ENCODE measurements at places on chromosomes 16 and 17.

GRCh38 chr17:82031303-82031884, at the start of gene RAC3:
Gene RAC3, plus strand, starts transcription at chr17:82031678. Its CDS starts 84 bp downstream, at chr17:82031762.
- peak; percentile 72 for DNase-seq

GRCh38 chr16:66199189-66199588, 167.3 kb upstream of the CDH5 start:
- no peak for DNase-seq

DNA sequence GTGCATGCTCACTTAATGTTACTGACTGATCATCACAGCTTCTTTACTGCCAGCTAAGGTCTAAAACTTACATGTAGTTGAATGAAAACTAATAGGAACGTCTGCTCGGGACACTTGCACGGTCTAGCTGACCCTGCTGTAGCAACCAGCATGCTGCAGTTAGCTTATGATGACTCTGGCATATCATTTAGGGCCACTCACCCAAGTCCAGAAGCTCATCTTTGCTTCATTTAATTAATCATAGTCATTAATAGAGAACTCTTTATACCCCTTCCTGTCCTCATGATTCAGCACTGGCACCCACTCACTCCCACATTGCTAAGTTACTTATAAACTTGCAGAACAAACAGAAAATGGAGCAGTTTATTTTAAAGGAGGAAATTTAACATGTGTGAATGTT, 136.3 kb downstream of the NLK start:
- no peak for DNase-seq

- no peak for DNase-seq
Measured at GRCh38 chr16:48596326-48596725, 13.7 kb downstream of the N4BP1 start.

DNA sequence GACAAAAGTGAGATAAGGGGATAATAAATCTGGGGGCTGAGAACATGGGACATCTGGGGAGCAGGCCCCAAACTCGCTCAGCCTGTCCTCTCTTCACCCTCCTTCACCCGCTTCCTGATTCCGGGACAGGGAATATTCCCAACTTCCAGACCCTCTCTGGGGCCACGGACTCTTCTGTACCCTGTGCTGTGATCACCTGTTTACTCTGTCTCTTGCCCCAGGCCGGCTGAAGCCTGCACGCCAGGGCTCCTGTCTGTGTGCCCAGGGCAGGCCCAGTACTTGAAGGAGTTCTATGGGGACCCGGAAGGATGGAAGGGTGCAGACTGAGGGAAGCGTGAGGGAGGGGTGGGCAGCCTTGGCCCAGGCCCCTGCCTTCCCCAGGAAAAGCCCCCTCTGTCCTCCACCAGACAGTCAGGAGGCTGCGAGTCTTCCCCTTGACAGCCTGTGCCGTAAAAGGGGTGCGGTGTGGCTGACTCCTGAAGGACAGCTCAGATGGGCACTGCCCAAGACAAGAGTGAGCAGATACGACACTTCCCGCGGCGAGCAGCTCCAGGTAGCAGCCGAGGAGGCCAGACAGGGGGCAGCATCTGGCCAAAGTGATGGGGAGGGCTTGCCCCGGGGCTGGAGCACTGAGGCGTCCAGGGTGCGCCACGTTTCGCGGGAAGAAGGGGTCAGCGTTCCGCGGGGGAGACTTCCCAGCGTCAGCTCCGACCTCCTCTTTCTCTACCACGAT, 1.0 kb upstream of the CCNF start:
- DNase-seq: peak; percentile 74

DNA sequence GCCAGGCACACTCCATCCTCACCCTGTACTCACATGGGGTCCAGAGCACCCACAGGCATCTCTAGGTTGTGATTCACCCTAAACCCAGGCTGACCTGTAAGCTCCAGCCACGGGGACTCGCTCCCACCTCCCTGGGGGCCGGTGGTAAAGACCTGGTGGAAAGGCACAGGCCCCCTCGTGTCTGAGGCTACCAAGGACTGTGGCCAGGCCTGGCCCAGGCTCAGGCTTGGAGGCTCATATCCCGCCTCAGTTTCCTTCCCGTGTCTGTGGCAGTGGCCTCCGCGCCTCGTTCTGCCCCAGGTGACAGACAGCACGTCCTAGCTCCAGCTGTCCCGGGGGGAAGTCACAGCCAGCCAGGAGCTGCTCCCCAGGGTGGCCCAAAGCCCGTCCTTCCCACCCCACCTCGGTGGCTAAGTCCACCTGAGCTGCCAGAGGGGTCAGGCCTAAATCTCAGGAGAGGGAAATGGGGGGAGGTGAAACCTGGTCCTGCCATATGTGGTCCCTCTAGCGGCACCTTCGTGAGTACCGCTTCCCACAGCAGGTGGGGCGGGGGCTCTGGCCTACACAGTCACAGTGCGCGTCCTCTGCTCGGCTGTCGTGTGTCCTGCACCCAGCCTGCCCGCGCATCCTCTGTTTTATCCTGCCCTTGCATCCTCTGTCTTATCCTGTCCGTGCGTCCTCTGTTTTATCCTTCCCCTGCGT, 12.6 kb downstream of the CDH15 start:
- no peak for DNase-seq

DNA sequence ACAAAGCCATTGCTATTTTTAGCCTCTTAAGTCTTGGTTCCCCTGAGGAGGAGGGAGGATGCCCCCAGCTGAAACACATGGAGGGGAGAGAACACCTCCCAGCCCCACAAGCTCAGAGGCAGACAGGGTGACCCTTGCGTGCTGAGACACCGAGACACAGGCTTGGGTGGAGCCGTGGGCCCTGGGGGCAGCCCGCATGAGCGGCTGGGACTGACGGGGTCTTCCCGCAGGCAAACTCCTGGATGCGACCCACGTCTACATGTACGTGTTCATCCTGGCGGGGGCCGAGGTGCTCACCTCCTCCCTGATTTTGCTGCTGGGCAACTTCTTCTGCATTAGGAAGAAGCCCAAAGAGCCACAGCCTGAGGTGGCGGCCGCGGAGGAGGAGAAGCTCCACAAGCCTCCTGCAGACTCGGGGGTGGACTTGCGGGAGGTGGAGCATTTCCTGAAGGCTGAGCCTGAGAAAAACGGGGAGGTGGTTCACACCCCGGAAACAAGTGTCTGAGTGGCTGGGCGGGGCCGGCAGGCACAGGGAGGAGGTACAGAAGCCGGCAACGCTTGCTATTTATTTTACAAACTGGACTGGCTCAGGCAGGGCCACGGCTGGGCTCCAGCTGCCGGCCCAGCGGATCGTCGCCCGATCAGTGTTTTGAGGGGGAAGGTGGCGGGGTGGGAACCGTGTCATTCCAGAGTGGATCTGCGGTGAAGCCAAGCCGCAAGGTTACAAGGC, 9.8 kb downstream of the SLC16A3 start:
- DNase-seq: peak; percentile 87

DNA sequence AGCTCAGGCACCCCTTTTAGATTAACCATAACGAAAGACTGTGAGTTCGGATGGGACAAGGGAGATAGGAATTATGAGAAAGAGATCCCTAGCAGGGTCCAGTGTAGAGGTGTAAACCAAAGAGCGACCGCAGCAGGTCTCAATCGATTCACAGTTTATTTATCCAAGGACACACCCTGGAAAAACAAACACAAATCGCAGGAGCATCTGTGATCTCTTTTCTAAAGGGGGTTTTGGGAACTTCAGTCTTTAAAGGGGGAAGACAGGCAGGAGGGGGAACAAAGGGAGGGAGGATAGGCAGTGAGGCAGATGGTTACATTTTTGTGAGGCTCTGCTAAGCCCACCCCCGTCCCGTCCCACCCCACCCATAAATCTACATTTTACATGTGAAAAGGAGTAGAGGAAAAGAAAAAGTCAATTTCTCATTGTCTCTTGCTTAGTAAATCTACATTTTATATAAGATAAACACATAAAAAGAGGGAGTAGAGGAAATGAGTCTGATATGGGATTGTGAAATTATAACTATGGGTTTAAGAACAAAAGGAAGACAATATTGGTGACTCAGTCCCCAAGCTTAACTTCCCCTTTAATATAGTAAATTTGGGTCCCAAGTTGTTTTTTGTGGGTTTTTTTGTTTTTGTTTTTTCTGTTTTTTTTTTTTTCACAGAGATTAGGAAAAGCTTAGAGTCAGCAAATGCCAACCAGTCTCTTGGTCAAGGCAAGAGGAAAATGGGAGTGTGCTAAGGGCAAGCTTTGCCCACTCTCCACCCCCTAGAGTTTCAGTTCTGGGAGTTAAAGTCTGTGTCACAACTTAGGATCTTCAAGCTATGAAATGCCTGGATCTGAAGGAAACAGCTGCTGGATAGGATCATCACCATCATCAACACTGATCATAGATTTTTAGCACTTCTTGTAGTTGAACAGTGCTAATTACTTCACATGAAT, 160.9 kb upstream of the CDH5 start:
- no peak for DNase-seq

GRCh38 chr16:81891736-81892364, 112.8 kb downstream of the PLCG2 start:
- no peak for DNase-seq

GRCh38 chr17:65220732-65221131, 83.6 kb downstream of the RGS9 start:
- no peak for DNase-seq

DNA sequence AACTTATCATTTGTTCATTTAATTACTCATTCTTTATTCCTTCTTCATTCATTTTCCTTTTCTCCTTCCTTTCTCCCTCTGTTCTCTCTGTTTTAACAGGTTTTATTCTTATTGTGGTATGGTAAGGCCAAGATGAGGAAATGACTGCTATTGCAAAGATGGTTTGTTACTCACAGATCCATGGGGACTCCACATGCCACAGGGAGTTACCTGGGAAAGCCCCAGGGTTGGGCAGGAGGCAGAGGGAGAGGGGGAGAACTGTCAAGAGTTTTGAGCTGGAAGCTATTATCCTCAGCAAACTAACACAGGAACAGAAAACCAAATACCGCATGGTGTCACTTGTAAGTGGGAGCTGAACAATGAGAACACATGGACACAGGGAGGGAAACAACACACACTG, 453.3 kb downstream of the WWOX start:
- DNase-seq: no peak

DNA sequence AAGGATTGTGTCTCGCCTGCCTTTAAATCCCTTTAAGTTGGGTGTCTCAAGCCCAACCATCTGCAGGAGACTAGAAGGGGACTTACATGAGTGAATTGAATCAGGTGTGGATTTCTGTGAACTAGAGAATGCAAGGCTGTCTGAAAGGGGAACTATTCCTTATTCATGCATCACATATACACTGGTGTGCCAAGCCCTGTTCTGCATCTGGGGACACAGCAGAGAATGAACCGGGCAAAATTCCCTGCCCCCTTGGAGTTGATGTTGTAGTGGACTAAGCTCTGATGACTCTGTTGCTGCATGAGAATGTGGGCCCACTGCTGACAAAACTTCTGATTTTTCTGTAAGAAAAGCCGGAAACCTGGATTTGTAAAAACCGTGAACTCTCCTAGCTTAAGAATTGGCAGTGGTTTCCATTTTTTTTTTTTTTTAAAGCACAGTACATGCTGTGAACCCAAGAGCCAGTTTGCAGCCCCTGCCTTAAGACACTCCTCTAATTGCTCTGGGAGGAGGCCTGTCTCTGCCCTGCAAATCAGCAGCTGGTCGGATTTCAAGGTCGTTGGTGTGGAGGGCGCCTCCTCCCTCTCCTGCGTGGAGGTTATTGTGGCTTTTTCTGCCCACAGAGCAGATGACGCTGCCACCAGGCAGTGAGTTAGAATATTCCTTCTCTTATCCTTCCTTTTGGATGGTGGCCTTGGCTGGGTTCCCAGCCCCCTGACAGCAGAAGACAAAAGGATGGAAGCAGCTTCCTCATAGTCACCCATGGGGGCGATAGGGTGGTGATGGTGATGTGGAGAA, 131.0 kb downstream of the PRKCB start:
- DNase-seq: no peak

DNA sequence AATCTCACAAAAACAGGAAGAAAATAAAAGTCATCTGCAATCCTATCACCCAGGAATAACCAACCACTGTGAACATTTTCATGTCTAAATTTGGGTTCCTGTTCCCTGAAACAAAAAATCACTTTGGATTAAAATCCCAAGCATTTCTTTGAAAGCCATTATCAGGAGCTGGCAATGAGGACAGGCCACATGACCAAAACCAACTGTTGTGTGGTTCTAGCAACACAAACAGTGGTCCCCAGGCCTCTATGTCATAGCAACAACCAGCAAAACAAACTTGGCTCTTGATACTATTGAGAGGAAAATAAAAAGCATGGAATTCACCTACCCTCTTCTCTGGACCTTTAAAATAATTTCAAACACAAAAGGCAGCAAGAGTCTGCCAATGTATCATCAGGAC, 252.5 kb downstream of the SLC39A11 start:
- DNase-seq: no peak

GRCh38 chr17:68315930-68316329, 24.6 kb downstream of the ARSG start:
- DNase-seq: no peak

- DNase-seq: no peak
Measured at GRCh38 chr17:38560503-38561318, 45.0 kb downstream of the SRCIN1 start.

DNA sequence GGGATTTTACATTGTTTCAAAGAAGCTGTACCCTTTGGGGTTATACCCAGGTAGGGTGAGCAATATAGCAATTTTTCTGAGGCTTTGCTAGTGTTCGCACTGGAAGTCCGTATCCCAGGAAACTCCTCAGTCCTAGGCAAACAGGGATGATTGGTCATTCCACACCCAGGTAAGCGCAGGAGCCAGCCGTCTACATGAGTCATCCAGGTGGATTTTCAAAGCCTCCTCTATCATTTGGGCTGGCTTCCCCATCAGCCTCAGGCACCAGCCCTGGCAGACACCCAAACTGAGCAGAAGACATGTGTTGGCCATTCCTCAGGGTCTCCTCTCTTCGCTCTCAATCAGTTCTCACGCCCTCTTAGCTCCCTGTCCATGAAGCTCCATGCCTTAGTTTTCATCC, 135.6 kb downstream of the AIPL1 start:
- DNase-seq: no peak

DNA sequence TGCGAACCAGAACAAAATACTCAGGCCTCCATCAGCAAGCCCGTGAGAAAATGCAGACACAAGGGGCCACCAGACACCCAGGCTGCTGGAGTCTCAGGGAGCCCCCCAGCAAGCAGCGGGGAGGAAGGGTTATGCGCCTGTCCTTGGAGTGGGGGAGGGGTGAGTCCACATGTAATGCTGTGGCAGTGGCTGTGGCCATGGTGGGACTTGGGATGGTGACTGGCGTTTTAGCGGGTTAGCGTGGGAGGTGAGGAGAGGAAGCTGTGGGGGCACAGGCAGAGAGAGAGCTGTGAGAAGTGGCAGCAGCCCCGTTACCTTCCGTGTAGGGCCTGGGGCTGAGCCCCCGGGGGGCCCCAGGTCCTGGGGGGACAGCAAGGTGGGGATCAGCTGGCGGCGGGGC, 58.3 kb downstream of the SRCIN1 start:
- no peak for DNase-seq

All from RPMI8226 (cell line).